ENCODE measurements at places on chromosomes 1 and 21.
A peak's percentile ranks its signal among the peaks of the same experiment; 100 is the strongest.

- DNase-seq, result no peak
Observed at GRCh38 chr1:41341772-41342562, 19.3 kb upstream of the FOXO6 start.

DNA sequence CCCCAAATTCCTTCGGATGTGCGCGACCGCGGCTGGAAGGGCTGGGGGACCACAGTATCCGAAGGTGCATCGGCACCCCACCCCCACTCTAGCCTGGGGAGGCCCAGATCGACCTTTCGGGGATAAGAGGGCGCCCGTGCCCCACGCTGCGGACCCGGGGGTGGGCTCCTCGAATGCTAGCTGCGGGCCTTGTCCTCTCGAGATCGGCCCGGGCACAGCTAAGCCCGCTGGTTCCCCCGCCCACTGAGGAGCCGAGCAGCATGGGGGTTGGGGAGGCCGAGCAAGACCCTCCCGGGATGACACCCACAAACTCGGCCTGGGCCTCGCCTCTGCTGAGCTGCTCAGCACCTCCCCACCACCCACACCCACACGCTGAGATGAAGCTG is 653 bp upstream of the IFFO2 start:
- no peak for DNase-seq

DNA sequence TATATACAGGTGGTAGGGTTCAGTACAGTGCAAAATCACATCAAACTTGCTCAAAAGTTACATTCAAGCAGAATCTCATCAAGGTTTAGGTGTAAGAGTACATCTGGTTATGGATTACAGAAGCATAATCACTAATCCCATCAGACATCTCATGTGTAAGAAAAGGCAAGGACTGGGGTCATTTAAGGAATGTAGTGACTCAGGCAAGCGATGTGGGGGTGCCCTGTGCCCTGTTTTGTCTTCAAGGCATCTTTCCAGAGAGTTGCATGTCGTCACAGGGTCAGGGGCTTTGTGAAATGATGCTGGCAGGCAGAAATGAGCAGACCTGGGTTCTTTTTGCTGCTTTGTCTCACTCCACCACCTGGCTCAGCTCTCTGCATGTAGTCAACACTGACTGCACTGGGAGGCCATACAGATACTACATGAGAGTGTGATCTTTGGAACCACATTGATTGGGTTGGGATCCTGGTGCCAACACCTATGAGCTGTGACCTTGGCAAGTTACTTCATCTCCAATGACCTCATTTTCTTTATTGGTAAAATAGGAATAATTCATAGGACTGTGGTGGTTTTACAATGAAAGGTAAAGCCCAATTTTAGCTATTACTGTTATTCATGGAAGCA is 8.2 kb upstream of the HHIPL2 start:
- no peak for DNase-seq

DNA sequence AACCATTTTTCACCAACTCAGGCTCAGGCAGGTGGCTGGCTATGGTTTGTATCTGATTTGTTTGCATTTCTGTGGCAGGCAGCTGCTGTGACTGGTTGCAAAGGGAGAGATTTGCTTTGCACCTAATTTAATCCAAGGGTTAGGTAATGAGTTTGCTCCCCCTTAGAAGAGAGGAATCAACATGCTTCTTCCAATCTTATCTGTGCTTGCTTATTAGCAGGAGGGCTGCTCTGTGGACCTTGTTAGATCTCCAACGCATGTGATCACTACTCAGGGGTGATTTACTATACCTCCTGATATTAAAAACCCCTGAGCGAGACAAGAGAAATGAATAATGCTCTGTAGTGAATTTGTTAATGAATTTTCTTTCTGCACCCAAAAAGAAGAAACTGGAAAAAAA is 20.5 kb downstream of the OLFML3 start:
- no peak for DNase-seq

DNA sequence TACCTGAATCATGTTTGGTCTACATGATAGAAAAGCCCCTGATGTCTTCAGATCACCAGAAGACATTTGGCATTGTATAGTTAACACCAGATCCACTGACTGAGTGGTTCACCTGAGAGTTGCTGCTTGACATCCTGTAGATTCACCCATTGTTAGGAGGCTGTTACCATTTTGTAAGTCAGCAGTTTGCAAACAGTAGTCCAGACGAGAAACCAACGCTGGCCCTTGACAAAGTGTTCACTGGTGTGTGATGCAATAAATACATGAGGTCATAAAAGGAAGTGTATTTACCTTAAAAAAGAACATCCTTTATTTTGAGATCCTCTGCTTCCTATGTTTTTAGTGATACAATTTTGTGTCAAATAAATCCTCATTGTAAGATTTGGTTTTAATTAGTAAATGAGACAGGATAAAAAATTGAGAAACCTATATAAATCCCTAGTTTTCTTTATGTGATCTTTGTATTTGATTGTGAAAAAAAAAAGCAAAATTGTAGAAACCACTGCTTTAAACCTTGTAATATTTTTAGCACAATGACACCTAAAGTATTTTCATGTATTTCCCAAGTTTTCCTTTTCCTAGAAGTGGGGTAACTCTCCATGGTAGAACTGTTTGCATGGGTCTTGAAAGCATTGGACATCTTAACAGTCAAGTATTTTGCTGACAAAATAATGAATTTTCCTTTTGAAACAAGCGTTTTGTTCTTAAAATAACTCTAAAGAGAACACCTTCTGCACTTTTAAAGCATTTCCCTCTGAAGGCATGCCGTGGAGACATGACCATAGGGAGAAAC is 204.3 kb downstream of the FGGY start:
- no peak for DNase-seq

DNA sequence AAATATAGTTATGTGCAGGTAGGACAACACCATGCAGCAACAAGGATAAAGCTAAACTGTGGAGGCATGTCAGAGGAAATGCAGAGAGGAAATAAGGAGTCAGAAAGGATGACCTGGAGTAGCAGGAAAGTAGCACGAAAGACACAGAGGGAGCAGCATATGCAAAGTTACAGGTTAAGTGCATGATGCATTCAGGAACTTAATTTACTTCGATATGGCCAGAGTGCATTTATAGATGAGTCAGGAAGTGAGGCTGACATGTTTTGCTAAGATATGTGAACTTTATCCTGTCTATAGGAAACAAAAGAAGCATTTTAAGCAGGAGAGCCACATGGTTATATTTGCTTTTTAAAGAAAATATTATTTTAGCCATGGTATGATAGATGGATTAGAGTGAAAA is 15.4 kb upstream of the MUTYH start:
- DNase-seq, result no peak

- no peak for DNase-seq
Observed at GRCh38 chr1:173224280-173224892, 17.3 kb upstream of the TNFSF4 start.

- peak; percentile 61 for DNase-seq
Observed at GRCh38 chr1:160101037-160101716, 2.8 kb upstream of the IGSF8 start.

- DNase-seq, result no peak
Observed at GRCh38 chr1:90370686-90371447, 346.2 kb downstream of the BARHL2 start.

DNA sequence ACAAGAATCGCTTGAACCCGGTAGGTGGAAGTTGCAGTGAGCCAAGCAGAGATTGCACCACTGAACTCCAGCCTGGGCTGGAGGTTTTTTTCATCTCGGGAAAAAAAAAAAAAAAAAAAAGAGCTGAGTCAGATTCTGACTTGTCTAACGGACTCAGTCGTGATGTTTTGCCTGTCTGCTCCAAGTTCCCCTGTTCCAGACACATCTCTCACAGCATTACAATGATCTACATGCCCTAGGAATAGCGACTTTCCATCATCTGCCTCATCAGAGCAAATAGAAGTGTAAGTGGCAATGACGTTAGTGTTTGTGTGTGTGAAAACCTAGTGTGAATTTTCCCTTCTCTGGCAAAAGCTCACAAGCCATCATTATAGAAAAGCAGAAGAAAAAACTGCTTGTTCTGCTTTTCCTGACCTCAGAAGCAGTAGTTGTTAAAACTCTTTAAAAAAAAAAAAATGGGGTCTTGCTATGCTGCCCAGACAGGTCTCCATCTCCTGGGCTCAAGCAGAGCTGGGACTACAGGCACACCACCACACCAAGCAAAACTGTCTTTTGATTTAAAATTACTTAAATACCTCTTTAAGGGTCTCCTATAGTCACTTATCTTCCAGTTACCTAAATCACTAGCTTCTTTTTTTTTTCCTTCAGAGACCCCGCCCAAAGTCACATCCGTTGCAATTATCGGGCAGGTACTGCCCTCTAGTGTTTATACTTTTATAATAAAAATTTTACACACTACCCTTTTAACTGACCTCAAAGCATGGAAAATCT is 37.3 kb downstream of the PLEKHO1 start:
- DNase-seq, result no peak

DNA sequence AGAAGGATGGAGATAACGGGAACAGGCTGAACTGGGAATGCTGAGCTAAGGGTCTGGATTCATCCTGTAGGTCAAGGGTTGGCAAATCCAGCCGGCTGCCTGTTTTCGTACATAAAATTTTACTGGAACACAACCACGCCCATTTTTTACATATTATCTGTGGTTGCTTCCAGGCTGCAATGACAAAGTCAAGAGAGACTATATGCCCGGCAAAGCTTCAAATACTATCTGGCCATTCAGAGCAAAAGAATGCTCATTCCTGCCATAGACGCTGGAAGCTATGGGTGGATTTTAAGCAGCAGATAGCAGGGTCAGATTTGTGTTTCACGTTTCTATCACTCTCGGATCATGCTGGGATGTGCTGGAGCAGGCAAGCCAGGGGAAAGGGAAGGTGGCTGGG is 137.9 kb upstream of the EDN2 start:
- DNase-seq, result no peak

GRCh38 chr1:1244192-1244811 is 2.2 kb downstream of the C1QTNF12 start:
- DNase-seq, result no peak

GRCh38 chr1:223339861-223340260 is 24.1 kb downstream of the SUSD4 start:
- DNase-seq, result no peak

GRCh38 chr1:233357595-233358397 is 30.3 kb downstream of the MAP3K21 start:
- no peak for DNase-seq

- no peak for DNase-seq
Observed at GRCh38 chr1:227740401-227740960, 5.2 kb downstream of the SNAP47 start.
